NCI-H2171 treated with DMSO at 0.1 percent for 48 hours (cell line): ENCODE measurements at places on chromosomes 2 and 18.

- DNase-seq: no peak
These were observed 157.0 kb downstream of the SEPTIN10 start for GRCh38 chr2:109456776-109457175.

GRCh38 chr2:86223140-86223926 lies 24.1 kb downstream of the MRPL35 start:
- no peak for DNase-seq

DNA sequence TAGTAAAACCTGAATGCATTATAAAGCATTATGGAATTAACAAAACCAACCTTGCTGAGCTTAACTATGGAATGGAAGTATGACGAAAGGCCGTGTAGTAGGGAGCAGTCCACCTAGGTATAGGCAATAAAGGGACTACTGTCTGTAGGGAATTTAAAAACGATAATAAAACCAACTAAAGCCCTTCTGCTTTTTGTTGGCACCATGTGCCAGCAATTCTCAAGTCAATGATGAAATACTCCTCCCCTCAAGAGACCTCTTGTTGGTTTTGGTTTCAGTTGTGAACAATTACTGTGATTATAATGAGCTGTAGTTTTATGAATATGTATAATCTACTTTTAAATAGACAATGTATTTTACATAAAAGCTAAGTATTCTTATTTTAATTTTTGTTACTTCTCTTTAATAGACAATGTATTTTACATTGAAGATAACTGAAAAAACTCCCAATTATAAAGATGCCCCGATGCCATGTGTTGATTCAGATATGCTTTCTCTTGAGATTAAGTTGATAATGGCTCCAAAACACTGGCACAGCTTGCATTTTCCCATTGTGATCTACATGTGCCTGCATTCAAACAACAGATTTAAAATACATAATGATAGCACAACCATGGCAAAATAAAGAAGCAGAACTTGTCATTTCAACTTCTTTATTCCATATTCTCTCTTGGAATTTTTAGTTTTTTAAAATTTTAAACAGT lies 55.5 kb upstream of the ZDBF2 start:
- DNase-seq: peak; percentile 60

GRCh38 chr2:191598296-191598695 lies 79.6 kb upstream of the NABP1 start:
- no peak for DNase-seq

DNA sequence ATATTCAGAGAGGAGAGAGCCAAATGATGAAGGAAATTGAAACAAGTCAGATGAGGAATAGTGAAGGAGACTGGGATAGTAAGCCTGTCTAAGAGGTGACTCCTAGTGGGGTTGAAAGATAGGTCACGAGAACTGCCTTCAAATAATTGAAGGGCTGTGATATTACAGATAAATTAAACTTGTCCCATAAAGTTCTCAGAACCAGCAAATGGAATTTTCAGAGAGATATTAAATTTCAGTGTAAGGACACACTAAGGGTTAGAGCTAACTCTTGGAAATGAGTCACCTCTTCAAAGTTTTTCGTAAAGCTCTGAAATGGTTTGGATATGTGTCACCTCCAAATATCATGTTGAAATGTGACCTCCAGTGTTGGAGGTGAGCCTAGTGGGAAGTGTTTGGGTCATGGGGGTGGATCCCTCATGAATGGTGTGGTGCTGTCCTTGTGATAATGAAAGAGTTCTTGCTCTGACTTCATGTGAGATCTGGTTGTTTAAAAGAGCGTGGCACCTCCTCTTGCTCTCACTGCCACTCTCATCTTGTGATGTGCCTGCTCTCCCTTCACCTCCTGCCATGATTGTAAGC lies 87.3 kb downstream of the BABAM2 start:
- no peak for DNase-seq

- DNase-seq: peak; percentile 74
These were observed 213.9 kb downstream of the TFCP2L1 start for GRCh38 chr2:121071034-121071504.

DNA sequence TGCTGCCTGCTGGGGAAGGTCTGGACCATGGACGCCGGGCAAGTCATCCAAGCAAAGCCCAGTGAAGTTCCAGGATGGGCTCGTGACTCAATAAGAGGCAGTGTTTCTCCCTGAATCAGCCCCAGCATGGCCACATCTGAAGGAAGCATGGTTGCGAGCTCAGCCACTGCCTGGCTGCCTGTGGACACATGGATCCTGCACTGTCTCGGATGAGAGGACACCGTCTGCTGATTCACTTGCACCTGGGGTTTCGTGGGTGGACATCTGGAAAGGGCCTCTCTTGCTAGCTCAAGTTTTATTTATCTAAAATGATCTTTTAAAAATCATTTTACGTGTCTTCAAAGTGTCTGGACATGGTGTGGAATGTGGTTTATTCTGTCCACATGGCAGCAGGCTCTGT lies 224.8 kb upstream of the FN1 start:
- no peak for DNase-seq

- no peak for DNase-seq
These were observed 45.1 kb upstream of the MAL start for GRCh38 chr2:94980406-94980805.

GRCh38 chr2:238143239-238143951 lies 4.9 kb downstream of the KLHL30 start:
- peak; percentile 19 for DNase-seq

DNA sequence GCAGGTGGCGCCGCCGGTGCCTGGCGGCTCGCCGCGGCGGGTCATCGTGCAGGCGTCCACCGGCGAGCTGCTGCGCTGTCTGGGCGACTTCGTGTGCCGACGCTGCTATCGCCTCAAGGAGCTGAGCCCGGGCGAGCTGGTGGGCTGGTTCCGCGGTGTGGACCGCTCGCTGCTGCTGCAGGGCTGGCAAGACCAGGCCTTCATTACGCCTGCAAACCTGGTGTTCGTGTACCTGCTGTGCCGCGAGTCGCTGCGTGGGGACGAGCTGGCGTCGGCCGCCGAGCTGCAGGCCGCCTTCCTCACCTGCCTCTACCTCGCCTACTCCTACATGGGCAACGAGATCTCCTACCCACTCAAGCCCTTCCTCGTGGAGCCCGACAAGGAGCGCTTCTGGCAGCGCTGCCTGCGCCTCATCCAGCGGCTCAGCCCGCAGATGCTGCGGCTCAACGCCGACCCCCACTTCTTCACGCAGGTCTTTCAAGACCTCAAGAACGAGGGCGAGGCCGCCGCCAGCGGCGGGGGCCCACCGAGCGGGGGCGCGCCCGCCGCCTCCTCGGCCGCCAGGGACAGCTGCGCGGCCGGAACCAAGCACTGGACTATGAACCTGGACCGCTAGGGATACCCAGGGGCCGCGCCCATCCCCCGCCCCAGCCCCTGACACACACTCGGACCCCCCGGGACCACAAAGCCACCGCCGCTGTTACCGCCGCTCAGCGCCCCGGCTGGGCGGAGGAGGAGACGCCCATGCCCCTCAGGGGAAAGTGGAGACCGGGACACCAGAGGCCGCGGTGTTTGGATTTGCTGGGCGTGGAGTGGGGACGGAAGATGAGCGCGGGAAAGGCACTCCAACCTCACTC lies 1.1 kb downstream of the CDK5R2 start:
- DNase-seq: peak; percentile 61
